ENCODE measurements at places on chromosomes 6 and 20.

GRCh38 chr6:73513496-73513854 is 7.4 kb downstream of the EEF1A1 start:
- DNase-seq: no peak

DNA sequence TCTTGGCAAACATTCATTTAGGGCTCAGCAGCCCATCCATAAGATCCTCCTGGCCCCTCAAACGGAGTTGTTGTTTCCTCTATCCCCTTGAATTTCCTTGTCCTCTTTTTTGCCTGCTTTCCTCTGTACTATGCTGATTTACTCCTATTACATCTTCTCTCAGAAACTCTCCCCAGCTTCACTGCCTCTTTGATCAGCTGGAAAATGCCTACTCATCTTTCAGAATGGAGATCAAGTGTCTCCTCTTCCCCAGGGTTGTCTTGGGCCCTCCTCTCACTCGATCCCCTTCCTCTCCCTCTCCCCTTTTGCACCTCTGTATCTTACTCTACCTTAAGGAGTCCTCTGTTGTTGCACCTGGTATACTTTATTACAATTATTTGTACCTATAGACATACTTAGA is 60.2 kb downstream of the PHF20 start:
- no peak for DNase-seq

DNA sequence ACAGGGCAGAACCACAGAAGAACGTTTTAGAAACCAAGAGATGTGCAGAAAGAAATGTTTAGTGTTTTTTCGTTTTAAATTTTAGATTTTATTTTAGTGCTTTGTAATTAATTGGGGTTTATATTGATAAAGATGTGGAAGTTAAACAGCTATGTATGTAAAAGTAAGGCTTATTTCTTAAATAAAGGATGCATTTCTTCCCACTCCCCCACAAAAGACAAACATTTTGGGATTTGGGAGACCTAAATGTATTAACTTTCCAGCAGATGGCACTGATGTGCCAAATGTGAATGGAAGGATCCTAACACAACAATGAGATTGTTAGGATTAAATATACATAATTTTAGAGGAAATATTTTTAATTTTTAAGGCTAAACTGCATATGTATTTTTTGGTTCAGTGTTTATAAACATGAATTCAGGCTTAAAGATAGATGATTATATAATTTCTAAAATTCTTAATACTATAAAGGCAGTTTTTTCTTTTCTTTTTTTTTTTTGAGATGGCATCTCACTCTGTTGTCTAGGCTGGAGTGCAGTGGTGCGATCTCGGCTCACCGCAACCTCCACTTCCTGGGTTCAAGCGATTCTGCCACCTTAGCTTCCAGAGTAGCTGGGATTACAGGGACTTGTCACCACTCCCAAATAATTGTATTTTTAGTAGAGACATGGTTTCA is 12.0 kb downstream of the PFDN4 start:
- no peak for DNase-seq

DNA sequence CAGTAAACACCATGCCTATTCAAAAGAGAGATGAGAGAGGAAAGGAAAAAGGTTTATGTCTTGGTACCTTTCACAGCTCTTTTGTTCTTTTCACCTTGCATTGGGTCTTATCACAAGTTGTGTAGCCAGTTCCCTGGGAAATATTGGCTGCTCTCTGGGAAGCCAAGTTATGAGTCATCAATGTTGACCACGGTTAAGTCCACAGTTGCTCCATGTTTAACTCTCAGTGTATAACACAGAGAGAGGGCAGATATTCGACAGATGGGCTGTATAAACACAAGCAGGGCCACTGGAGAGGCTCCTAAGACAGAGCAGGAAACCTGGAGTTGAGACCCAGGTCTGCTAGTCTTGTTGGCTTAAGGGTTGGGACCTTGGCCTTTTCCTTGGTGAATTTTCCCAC is 718.6 kb downstream of the QKI start:
- DNase-seq: no peak

GRCh38 chr6:100479179-100480035 is 14.7 kb upstream of the SIM1 start:
- peak; percentile 34 for DNase-seq

- DNase-seq: no peak
Measured at GRCh38 chr6:113406048-113406695, 451.0 kb upstream of the MARCKS start.

- DNase-seq: no peak
Measured at GRCh38 chr6:37535759-37536490, 36.2 kb upstream of the CCDC167 start.

- DNase-seq: no peak
Measured at GRCh38 chr6:75381877-75382633, 97.5 kb upstream of the TMEM30A start.

GRCh38 chr6:137879885-137880745 is 13.1 kb downstream of the TNFAIP3 start:
- no peak for DNase-seq

DNA sequence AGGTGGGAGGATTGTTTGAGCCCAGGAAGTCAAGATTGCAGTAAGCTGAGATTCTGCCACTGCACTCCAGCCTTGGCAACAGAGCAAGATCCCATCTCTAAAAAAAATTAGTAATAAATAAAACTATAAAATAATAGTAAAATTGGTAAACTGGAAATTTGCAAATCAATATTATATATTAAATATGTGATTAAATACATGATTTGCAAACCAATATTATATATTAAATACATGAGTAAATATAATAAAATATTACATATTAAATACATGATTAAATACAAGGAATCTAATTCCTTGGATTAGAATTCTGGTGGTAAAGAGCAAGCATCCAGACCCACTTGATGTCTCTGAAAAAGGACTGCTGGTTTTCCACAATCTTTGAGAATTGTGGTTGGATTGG is 35.8 kb downstream of the FUT9 start:
- DNase-seq: no peak

- no peak for DNase-seq
Measured at GRCh38 chr20:13857304-13857703, 72.5 kb downstream of the NDUFAF5 start.

- no peak for DNase-seq
Measured at GRCh38 chr6:114272582-114272981, 70.2 kb downstream of the HS3ST5 start.

DNA sequence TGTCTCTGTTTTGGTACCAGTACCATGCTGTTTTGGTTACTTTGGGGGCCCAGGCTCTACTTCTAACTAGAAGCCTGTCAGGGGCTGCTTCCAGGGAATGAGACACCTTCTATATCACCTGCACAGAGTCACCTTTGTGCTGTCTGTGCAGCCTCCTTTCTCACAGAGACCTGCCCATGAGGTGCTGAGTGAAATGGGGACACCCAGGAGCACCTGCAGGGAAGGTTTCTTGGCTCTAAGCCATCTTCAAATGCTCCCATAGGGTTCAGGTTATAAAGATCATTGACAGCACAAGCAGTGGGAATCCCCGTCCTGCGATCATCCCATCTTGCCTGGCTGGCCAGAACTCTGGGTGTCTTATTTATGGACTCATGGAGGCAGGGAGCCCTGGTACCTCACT is 19.1 kb downstream of the GABRR2 start:
- no peak for DNase-seq

GRCh38 chr20:38601216-38602184 is at the start of gene ARHGAP40:
TSS of gene ARHGAP40 (plus strand) at chr20:38601809.
- DNase-seq: no peak

DNA sequence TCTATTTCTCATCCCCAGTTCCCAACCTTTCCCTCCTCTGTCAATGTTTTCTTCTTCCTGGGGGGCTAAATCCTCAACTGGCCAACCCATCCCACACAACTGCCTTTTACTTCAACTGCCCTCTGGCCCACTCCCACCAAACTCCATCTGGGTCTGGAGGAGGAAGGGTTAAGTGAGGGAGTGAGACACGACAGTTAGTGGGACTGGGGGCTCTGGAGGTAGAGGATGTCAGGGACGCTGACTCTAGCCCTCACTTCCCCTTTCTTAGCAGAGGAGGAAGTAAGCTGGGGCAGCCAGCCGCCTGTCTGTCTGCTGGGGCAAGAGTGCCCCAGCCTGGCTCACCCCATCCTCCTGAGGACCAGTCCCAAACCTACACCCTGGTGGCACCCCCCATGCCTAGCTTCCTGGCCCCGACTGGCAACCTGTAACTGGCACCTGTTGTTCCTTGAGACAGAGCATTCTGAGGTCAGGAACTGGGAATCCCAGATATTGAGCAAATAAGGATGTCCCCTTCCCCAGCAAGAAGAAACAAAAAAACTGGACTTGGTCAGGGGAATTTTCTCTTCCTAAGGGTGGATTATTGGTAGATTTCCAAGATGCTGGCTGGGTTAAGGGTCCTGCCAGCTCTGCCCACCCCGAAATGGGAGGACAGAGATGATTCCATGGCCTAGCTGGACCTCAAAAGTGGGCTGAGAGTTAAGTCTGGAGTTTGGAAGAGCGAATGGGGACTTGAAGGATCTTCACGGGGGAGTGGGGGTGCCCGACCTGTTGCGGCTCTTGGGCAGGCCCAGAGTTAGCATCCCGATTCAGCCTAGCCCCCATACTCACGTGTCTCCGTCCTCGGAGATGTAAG is 971 bp downstream of the NFKBIE start:
- DNase-seq: no peak

GRCh38 chr6:167703347-167703746 is 123.4 kb upstream of the AFDN start:
- DNase-seq: no peak

- DNase-seq: no peak
Measured at GRCh38 chr6:149867876-149868640, 3.9 kb upstream of the LRP11 start.

- DNase-seq: no peak
Measured at GRCh38 chr20:59776626-59777330, 156.7 kb downstream of the SYCP2 start.

- DNase-seq: no peak
Measured at GRCh38 chr6:78231002-78231401, 578.2 kb downstream of the MEI4 start.

DNA sequence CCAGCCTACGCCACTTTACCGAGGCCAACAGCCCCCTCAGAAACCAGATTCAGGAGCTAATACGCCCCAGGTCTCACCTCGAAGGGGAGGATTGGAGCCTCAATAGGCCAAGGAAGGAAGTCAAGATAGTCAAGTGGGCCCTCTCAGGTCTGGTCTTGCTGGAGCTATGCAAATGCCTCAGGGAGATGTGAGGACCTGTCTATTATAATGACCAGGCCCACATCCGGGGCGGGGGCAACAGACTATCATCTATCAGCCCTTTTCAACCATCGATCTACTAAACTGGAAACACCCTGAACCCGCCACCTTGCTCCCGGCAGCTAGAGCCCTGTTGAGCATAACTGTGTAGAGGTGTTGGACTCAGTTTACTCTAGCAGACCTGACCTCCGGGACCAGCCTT is 12.7 kb upstream of the GSTA3 start:
- DNase-seq: no peak

DNA sequence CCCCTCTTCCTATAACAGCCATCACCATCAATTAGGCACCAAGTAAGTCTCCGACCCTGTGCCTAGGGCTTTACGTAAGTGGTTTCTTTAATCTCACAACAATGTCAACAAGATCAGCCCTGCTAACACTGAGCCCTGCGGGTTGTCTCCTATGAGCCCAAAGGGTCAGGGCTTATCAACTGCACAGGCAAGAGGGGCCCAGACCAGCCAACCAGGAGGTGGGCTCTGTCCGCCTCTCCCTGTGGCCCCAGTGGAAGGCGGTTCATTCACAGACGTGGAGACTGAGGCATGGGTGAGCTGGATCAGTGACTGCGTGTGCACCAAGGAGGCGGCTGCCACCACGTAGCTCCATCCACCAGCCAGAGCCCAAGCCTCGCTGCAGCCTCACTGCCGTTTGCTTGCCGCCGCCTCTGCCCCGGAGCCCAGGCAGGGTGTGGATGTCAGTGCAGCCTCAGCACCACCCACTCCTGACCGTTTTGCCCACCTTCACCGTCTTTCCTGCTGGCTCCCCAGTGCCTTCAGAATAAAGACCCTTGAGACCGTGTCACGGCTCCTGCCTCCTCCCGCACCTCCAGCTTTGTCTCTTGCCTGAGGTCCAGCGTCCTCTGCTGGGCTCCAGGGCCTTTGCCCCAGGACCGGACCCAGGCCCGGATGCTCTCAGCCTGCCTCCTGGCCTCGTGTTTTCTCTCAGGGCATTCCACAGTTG is 78.7 kb downstream of the DLL1 start:
- DNase-seq: no peak

DNA sequence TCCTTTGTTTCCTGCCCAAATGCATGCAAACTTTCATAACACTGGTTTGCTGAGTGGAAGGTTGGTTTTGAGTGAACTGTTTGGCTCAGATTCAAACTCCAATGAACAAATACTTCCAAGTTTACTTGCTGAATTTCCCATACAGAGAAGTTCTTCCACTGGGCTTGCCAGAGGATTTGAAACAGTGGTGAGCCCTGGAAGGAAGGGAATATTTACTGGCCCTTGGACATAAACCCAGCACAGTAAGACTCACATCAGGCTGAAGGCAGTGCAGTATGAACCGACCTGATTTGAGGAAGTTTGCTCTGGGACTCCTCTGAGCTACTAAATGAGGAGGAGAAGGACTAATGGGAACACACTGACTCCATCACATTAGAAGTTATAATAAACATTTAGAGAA is 3.8 kb downstream of the TRAF3IP2 start:
- no peak for DNase-seq

- no peak for DNase-seq
Measured at GRCh38 chr6:28600245-28600644, 74.6 kb downstream of the GPX5 start.

GRCh38 chr6:107784669-107785068 is 39.4 kb downstream of the SCML4 start:
- DNase-seq: no peak

- DNase-seq: no peak
Measured at GRCh38 chr20:51695574-51696303, 72.5 kb downstream of the ATP9A start.

DNA sequence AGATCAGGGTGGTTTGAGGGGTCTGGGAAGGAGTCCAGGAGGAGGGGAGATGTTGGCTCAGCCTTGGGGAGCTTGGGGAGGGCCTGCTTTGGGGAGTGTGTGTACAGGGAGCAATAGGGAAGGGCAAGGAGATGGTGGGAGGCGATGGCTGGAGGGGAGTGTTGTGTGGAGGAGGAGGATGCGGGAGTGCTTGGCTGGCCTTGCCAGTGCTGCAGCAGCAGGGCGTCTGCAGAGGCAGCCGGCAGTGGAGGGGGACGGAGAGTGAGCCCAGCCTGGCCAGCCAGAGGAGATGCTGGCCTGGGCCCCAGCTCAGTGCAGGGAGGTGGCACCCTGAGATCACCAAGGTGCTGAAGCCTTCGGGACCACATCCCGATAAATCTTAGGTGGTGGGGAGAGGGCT is 3.9 kb downstream of the IP6K3 start:
- no peak for DNase-seq

DNA sequence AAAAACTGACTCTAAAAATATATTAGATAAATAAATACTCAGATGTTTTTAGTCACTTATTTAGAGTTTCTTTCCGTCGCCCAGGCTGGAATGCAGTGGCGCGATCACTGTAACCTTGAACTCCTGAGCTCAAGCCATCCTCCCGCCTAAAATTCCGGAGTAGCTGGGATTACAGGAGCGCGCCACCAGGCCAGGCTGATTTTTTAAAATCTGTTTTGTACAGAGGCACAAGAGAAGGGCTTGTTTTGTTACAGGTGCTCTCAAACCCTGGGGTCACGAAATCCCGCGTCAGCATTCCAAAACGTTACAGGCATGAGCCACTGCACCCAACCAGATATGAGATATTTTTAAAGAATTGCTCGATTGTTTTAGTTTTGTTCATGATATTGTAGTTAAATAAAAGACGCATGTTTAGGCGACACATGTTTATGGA is 40.7 kb upstream of the BTN3A2 start:
- DNase-seq: no peak

- DNase-seq: no peak
Measured at GRCh38 chr6:125846292-125847024, 55.7 kb downstream of the NCOA7 start.
